ENCODE measurements at places on chromosomes 16 and 17. TPM values are rescaled to one million over a fixed set of nuclear protein-coding genes. Genes with fewer than 3 reads are reported as not detected.

HCRT gene
- total RNA-seq, result not detected

PHF23 gene
- 30.6 TPM for total RNA-seq

MSLN gene
- 0.77 TPM for total RNA-seq

KRTAP1-1 gene
- not detected for total RNA-seq

SDR42E1 gene
- total RNA-seq, result not detected

CNEP1R1 gene
- 24.2 TPM for total RNA-seq

KRTAP2-2 gene
- total RNA-seq, result not detected

CD7 gene
- 0.39 TPM for total RNA-seq

MEIOB gene
- not detected for total RNA-seq

All from dorsolateral prefrontal cortex (tissue), 122 donors.